Cardiac fibroblast (primary cell): ENCODE measurements at places on chromosomes 3 and 15.

DNA sequence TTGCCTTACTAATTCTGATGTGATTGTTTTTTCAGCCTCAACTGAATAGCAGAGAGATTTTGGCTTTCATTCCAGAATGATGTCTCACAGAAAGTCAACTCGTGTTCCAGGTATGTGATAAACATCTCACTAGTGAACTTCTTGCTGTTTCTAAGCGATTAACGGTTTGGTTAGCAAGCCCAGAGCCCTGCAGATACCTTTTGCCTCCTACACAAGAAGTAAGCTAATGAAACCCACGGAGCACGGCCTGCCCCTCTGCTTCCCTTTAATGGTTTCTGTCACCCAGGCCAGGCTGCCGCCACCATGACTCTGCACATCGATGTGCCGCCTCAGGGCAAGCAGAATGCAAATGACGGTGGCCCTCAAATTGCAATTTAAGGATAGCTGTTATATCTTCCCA lies 155.9 kb upstream of the ICE2 start:
- DNase-seq: no peak

DNA sequence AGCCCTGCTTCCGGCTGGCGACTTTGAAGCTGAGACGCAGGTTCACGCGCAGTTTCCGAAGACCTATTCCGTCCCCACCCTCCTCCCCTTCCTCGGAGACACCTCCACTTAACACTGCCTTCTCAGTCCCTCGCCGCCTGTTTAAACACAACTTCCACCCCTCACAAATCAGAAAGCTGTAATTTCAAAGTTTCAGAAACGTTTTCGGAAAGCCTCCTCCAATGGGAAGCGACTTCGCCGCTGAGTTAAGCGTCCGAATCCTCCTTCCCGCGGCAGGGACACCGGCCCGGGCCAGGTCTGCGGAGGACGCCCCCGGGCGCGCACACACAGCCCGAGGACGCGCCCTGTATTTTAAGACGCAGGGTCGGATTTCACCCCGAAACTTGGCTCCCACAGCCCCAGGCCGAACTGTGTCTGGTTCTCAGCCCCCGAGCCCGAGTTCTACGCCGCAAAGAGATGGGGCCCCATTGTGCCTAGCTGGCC lies 559 bp upstream of the LRRN1 start:
- no peak for DNase-seq

DNA sequence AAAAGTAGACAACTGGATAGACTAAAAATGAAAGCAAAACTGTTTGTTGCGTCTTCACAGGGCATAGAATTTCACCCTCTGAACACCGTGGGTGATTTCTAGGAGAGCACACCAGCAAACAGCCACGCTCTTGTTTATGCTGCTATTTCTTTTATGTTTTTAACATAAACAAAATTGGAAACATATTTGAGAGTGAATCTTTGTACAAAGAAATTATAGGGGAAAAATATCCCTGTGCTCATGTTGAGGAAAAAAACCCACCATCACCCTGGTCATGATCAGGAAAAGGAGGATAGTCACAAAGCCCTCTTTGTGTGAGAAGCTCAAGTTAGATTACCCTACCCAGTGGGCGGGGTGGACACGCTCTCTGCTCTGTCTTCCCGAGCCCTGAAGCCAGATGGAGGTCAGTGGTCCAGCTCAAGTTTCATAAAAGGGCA lies 313.3 kb downstream of the SATB1 start:
- DNase-seq: no peak

- no peak for DNase-seq
Measured at GRCh38 chr15:37143351-37143750, 43.0 kb upstream of the MEIS2 start.

GRCh38 chr15:77724715-77725114 lies 92.0 kb upstream of the LINGO1 start:
- no peak for DNase-seq

GRCh38 chr3:129314386-129315222 lies 35.9 kb downstream of the HMCES start:
- peak; percentile 94 for DNase-seq

GRCh38 chr3:195095035-195095703 lies 175.8 kb downstream of the XXYLT1 start:
- DNase-seq: no peak

- peak; percentile 53 for DNase-seq
Measured at GRCh38 chr3:40116478-40117177, 192.9 kb upstream of the EIF1B start.

DNA sequence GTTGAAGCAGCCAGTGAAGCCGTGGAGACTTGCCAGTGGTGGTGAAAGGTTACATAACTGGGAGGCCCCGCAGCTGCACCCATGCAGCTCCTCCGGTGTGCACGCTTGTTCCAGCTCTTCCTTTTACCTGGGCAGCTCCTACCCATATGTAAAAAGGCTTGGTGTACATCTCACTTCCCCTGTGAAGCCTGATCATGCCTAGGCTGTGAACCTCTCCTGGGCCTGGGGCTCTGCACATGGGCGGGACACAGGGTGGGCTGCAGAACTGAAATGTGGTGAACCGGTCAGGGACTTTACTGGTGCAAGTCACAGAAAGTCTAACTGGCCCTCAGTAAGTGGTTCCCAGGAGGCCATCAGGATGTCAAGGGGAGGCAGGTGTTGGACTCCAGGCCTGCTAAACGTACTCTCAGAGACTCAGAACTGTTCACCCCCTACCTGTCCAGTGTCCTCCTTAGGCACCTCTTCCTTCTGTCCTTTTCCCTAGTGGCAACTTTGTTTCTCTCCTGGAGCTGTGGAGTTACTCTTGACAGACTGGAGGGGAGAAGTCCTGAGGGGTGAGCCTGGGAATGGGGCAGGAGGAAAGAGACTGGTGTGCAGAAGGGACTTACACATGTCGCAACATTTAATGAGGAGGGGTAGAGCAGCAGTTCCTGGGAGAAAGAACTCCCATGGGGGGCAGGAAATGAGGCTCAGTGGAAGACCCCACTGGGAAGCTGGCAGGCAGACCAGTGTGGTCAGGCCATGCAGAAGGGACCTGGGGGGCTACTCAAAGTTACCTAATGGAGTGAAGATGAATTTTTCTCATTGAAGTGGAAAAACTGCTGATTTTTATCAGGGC lies 148.1 kb downstream of the EEFSEC start:
- no peak for DNase-seq

GRCh38 chr15:89993349-89993748 lies 7.8 kb upstream of the ZNF710 start:
- no peak for DNase-seq

GRCh38 chr15:60895986-60896385 lies 333.1 kb downstream of the RORA start:
- DNase-seq: no peak

GRCh38 chr3:108489776-108490175 lies 20.6 kb downstream of the MYH15 start:
- peak; percentile 73 for DNase-seq

- DNase-seq: peak; percentile 83
Measured at GRCh38 chr3:159854500-159855124, 134.0 kb upstream of the IL12A start.

DNA sequence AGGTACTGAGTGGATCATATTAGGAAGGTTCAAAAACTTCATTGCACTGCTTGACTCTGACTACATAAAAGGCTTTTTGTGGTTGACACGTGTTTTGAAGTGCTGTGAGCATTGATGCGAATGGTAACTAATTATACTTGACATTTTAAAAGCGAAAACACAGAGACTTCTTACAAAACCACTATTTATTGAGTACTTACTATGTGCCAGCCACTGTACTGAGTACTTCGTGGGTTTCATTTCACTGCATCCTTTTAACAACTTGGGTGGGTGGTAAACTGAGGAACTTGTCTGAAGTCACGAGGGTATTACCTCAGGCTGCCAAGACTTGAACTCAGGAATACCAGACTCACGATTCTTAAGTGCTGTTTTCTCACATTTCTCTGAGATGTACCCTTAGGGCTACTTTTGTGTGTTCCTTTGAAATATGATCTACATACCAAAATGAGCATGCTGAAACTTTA lies 45.3 kb upstream of the PPP4R2 start:
- no peak for DNase-seq

DNA sequence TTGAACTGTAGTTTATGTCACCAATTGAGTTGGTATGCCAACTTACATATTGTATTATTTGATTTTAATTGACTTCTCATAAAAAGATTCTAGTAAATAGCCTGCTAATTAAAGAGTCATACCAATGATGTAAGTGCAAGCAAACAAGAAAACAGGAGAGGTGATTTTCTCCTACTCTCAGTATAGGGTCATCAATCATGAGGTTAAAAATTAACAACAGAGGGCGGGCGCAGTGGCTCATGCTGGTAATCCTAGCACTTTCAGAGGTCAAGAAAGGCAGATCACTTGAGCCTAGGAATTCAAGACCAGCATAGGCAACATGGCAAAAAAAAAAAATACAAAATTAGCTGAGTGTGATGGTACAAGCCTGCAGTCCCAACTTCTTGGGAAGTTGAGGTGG lies 108.7 kb downstream of the MYO9A start:
- DNase-seq: no peak

DNA sequence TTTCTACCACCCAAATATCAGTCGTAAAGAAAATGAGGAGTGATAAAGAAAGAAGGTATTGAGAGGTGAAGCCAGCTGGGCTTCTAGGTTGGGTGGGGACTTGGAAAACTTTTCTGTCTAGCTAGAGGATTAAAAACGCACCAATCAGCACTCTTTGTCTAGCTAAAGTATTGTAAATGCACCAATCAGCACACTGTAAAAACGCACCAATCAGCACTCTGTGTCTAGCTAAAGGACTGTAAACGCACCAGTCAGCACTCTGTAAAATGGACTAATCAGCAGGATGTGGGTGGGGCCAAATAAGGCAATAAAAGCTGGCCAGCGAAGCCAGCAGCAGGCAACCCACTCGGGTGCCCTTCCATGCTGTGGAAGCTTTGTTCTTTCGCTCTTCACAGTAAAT lies 13.0 kb upstream of the IQGAP1 start:
- DNase-seq: no peak

- DNase-seq: no peak
Measured at GRCh38 chr15:57950381-57950946, 115.0 kb downstream of the ALDH1A2 start.

DNA sequence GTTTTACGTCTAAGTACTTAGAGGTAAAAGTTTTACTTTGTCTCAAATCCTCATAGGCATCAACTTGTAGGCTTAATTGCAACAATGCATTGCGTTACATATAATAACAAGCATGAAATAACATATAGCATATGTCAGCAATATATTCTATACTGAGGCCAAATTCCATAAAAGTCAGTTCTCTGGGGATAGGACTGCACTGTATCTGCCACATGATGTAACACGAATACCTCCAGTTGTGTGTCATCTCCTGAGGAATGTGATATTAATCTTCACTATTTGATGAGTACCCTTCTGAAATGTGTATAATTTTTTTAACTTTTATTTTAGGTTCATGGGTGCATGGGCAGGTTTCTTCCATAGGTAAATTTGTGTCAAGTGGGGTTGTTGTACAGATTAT lies 126.4 kb downstream of the IMPG2 start:
- DNase-seq: peak; percentile 91

DNA sequence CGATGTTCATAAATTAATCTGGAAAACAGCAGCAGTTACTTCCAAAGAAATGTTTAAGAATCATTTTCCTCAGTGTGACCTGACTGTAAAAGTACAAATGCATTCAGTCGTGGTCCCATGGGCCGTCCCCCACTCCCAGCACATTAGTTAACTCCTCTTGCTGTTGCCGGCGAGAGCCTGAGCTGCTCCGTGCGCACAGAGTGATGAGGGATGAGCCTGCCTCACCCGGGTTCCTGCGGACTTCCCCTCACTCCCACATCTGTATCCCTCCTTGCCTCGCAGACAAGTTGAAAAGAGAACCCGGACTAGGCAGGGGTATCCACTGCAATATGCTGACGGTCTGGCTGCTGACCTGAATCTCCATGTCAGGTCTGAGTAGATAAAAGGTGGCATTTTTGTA lies 861.7 kb upstream of the NR2F2 start:
- DNase-seq: no peak

- no peak for DNase-seq
Measured at GRCh38 chr15:36251450-36251849, 328.0 kb upstream of the CDIN1 start.

- peak; percentile 74 for DNase-seq
Measured at GRCh38 chr3:28667646-28668621, 319.3 kb upstream of the AZI2 start.

DNA sequence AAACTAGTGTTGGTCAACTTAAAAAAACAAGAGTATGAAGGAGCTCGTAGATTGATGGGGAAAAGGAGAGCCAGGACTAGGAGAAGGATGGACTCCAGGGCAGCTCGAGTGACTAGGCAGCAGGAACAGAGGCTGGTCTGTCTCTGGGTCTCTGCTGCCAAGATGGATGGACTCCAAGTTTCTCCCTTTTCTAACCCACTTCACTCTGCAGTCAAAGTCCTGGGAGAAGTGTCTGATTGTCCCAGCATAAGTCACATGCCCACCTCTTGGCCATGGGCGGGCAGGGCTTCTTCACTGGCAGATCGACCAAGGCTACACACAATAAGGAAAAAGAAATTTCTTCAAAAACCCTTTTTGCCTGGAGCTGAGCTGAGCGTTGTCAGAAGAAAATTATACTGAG lies 9.2 kb upstream of the EPB42 start:
- no peak for DNase-seq
